ENCODE measurements at places on chromosomes 3 and 15.

- ATAC-seq = no peak
Observed at GRCh38 chr3:194282436-194283122, 68.5 kb downstream of the CPN2 start.

- no peak for ATAC-seq
Observed at GRCh38 chr3:2568156-2568555, 469.5 kb downstream of the CNTN4 start.

DNA sequence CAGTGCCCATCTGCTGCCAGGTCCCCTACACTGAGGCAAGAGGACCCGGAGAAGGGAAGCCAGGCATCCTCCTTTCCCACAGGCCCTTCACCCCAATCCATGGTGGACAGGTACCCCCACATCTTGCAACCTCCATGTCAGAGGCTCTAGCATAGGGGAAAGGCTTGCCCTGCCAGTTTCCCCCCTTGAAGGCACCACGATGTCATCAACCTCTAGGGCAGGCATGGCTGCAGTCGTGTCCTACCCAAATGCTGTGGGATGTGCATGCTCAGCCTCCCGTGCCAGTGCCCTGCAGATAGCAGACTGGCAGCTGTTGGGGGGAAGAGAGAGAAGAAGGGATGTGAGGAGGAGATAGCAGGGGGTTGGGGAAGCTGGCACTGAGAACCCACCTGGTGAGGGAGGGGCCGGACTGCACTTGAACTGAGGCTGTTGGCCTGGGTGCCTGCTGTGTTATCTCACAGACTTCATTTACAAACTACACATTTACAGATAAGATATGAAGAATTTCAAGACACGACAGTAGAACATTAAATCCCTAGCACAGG lies 197.5 kb downstream of the ADAMTS9 start:
- ATAC-seq = no peak

DNA sequence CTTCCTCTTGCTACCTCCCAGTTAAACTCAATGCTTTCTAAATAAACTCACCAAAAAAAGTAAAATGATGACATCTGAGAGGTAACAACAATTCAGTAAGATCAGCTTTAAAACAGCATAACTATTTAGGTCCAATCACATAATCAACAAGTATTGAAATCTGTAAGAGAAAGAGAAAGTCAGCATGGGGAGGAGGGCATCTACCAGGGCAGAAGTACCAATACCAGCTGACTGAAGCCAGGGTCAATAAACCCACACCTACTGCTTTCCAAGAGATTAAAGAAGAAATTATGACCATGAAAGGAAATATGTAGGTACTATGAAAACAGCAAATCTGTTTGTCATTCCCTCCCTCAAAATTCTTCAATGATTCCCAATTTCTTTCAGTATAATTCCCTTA lies 42.2 kb upstream of the IGF2BP2 start:
- ATAC-seq = no peak

GRCh38 chr3:133855002-133855370 lies 40.7 kb downstream of the RAB6B start:
- no peak for ATAC-seq
